Left renal pelvis (tissue), 4 donors: ENCODE measurements at places on chromosomes 7 and 10.

GRCh38 chr10:85649461-85649860 lies 717.1 kb downstream of the GRID1 start:
- no peak for DNase-seq

DNA sequence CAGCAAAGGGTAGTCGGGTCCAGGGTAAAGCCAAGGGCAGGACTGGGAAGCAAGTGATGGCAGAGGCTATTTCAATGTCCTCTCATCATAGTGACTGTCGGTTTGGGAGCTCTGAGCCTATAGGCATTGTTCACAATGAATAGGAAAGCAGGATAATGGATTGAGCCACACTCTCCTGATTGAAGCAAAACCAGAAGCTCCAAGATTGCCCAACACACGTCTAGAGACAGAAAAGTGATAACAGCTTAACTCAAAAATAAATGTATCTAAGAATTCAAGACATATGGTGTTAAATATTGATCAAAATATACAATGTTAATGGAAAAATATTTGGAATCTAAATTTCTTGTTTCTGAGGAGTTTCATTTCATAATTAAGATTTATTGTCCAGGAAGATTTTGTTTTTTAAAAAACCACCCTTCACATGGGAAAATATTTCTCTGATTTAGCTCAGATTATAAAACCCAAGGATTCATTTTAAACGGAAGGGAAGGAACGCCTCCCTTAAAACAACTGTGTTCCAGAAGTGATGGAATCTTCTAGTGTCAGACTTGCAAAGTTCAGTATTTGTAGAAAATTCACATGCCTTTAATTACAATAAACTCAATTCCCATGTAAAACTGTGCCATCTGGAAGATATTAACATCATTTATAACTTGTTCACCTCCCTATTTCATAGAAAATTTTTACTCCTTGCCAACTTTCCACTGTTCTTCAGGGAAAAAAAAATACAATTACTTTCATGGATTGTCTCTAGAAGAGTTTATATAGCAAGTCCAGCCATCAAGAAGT lies 54.5 kb downstream of the NRP1 start:
- DNase-seq = no peak

DNA sequence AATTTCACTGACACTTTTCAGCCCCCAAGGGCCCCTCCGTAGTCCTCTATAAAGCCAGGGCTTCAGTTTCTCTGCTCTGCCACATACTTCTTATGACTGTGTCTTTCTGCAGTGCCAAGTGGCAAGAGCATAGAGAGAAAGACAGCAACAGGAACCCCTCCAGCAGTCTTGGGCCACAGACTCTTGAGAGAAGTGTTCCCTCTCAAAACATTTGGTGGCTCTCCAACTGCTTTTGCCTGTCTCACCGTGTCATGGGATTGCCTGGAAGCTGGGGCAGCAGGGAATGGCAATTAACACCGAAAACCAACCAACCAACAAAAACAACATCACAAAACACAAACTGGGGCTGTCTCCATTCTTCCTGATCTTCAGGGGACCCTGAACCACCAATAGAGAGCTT lies 73.8 kb upstream of the ELN start:
- no peak for DNase-seq

DNA sequence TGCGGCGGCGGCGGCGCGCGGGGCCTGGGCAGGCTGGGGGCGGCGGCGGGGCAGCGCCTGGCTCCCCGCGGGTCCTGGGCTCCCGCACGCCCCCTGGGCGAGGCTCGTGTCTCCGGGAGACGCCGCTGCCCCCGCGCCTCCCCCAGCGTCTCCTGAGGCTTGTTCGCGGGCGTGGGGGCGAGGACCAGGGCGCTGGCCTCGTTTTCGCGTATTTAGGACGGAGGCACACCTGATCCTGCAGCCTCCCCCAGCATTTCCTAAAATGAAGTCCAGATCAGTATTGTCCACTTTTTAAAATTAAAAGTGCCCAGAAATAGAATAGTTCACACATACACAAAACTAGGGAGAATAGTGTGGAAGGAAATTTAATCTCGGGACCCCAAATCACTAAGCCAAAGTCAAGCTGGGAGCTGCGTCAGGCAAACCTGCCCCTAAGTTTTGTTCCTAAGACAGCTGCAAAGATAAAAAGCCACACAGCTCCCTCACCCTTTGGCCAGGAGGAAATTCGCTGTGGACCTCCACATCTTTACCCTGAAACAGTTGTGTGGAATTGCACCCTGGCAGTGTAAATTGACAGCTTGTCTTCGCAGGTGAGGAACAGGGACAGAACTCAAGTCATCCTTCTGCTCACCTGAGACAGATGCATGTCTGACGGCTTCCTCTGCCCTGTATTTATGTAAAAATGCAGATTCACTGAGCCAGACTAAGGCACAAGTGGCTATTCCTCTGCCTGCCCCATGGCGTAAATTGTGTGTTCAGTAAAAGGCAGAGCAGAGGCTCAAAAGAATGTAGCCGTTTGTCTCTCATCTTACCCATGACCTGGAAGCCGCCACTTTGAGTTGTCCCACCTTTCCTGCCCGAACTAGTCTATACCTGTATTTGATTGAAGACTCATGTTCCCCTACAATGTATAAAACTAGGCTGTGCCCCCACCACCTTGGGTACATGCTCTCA lies 740 bp downstream of the GALNT11 start:
- DNase-seq = no peak

DNA sequence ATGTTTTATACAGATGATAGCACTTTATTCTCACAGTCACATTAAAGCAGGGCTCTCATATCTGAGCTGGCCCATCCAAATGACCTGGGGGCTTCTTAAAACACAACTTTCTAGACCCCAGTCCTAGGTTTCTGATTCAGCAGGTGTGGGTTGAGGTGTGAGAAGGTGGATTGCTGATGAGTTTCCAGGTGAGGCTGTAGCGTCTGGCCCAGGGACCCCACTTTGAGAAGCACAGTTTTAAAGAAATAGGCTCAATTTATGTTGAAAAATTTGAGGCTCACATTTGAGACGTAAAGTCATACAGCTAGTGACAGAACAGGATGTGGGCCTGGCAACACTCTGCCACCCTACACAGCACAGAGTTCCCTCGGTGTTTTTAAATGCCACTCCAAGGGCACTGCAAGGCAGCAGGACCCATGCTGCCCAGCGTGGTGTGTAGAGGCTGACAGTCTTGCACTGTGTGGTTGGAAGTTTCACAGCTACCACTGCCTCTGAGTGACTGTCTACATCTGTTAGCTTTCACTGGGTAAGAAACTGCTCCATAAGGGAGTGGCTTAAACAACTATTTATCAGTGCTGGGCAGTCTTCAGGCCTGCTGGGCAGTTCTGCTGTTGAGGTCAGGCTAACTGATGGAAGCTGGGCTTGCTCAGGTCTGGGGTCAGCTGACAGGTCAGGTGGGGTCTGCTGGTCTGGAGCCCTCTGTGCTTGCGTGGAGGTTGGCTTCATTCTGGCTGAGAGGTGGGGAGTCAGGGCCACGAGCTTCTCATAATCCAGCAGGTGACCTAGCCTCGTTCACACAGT lies 319.7 kb downstream of the CXCL12 start:
- DNase-seq = no peak

DNA sequence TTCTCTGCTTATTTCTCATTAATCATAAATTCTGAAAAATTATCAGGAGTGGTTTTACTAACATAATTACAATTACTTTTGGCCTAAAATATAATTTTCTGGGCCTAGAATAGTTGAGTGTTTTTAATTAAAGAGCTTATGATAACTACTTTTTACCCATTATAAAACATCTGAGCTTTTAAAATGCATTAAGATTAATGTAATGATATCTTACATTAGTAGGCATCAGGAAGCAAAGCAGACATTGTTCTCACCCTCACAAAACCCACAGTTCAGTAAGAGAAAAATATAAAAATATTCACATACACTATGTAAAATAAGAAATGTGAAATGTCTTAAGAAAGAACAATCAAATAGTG lies 443.7 kb upstream of the SEMA3A start:
- no peak for DNase-seq

DNA sequence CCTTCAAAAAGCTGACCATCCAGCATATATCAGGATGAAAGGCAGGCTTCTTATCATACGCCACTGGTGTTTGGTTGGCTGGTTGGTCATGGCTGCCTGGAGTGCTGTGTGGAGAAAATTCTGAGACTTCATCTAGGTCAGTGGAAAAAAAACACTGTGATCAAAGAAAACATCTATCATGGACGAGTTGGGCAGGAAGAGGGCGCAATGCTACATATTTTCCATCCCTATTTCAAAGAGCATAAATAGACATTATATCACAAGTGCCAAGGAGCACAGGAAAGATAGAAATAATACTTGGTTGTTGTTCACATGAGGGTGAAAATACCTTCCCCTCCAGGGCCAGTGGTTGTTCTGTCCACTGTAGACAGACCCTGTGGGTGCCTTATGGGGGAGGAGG lies 128.4 kb upstream of the PLPP4 start:
- DNase-seq = no peak

GRCh38 chr10:65341323-65341925 lies 1584.4 kb upstream of the LRRTM3 start:
- DNase-seq = no peak

- no peak for DNase-seq
Measured at GRCh38 chr10:121454781-121455180, 143.5 kb downstream of the FGFR2 start.
